ENCODE measurements at places on chromosomes 3 and 15. TPM values are rescaled to one million over a fixed set of nuclear protein-coding genes. Genes with fewer than 3 reads are reported as not detected.
A peak's percentile ranks its signal among the peaks of the same experiment; 100 is the strongest.

Gene SH2D7
- total RNA-seq, result not detected

Gene GOLGA6D
- not detected for total RNA-seq

Gene ARGFX
- total RNA-seq, result not detected

Gene CACNA1D
- 32.6 TPM for total RNA-seq

Gene IGDCC3
- 0.20 TPM for total RNA-seq

GRCh38 chr3:101172516-101172915 is 147.9 kb downstream of the IMPG2 start:
- DNase-seq, result no peak
- H3K4me1 ChIP-seq, result no peaks in the 10 kb centered on the region
- H3K4me3 ChIP-seq, result no peak overlapping the region
- no peaks in the 10 kb centered on the region for H3K36me3 ChIP-seq
- no peaks in the 10 kb centered on the region for H3K27me3 ChIP-seq

DNA sequence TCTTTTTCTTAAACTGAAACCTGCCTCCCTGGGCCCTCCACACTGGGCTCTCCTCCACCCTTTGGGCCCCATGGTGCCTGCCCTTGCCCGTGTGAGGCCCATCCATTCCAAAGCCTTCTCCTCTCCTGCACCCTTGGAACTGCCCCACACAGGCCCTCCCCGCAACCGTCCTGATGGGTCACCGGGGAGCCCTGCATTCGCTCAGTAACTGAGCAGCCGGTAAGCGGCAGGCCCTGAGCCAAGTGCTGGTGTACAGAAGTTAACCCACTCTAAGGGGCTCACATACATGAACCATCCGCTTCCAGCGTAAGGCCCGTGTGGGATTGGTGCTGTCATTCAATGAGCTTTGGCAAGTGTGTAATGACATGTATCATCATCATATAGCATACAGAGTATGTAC is 5.4 kb upstream of the LRRC15 start:
- no peaks in the 10 kb centered on the region for H3K27me3 ChIP-seq
- no peak overlapping the region for H3K27ac ChIP-seq
- H3K4me1 ChIP-seq, result no peaks in the 10 kb centered on the region
- no peaks in the 10 kb centered on the region for H3K36me3 ChIP-seq

- peaks cover 70% of the 10 kb centered on the region for H3K27me3 ChIP-seq
- no peaks in the 10 kb centered on the region for H3K36me3 ChIP-seq
- no peaks in the 10 kb centered on the region for H3K4me1 ChIP-seq
- H3K27ac ChIP-seq, result no peak overlapping the region
Measured at GRCh38 chr3:13547591-13548371, 1.1 kb upstream of the FBLN2 start.

GRCh38 chr3:187061748-187062147 is 77.5 kb downstream of the RPL39L start:
- H3K27ac ChIP-seq, result no peak overlapping the region
- no peaks in the 10 kb centered on the region for H3K27me3 ChIP-seq
- H3K4me3 ChIP-seq, result no peak overlapping the region
- no peak for DNase-seq
- no peaks in the 10 kb centered on the region for H3K36me3 ChIP-seq

DNA sequence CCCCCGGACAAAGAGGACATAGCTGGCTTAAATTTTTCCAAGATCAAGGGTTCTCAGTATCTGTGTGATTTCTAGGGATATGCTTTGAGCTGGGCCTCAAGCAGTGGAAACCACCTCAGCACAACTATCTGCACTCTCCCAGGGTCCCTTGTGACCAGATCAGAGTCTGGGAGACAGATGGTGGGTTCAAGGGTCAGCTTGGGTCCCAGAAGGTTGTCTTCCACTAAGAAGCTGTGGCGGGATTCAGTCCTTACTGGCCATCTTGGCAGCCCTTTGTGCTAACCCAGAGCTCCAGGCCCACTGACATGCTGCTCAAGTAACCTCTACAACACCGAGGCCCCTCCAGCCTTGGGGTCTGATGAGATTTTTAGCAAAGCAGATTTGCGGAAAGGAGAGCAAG is 2.7 kb downstream of the INSYN1 start:
- no peak overlapping the region for H3K27ac ChIP-seq
- H3K36me3 ChIP-seq, result no peaks in the 10 kb centered on the region
- H3K27me3 ChIP-seq, result peaks cover 15% of the 10 kb centered on the region
- H3K4me1 ChIP-seq, result no peaks in the 10 kb centered on the region

DNA sequence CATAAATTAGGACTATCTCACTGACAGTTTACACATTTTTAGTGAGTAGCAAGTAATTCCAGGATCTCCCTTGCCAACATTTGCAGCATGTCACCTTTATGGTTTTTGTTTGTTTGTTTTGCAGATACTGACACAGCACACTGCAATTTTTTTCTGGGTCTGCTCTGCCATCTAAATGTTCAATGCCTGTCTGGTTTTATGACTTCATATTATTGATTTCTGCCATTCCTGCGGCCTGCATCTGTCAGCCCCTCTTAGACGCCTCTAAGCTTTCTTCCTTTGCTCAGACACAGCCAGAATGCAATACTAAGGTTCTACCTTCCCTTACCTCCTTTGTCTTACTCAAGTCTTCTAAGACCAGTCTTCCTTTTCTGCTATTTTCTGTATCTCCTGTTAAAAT is 321.2 kb upstream of the AZI2 start:
- no peak overlapping the region for H3K27ac ChIP-seq
- DNase-seq, result no peak
- H3K36me3 ChIP-seq, result no peaks in the 10 kb centered on the region
- H3K4me3 ChIP-seq, result no peak overlapping the region

GRCh38 chr3:126365351-126366277 is 8.4 kb upstream of the KLF15 start:
- no peaks in the 10 kb centered on the region for H3K36me3 ChIP-seq
- peak; percentile 31 for DNase-seq
- H3K4me1 ChIP-seq, result no peaks in the 10 kb centered on the region
- no peak overlapping the region for H3K27ac ChIP-seq

- no peaks in the 10 kb centered on the region for H3K27me3 ChIP-seq
- DNase-seq, result peak; percentile 72
- no peak overlapping the region for H3K4me3 ChIP-seq
Measured at GRCh38 chr3:178382449-178383061, 153.7 kb upstream of the KCNMB2 start.

DNA sequence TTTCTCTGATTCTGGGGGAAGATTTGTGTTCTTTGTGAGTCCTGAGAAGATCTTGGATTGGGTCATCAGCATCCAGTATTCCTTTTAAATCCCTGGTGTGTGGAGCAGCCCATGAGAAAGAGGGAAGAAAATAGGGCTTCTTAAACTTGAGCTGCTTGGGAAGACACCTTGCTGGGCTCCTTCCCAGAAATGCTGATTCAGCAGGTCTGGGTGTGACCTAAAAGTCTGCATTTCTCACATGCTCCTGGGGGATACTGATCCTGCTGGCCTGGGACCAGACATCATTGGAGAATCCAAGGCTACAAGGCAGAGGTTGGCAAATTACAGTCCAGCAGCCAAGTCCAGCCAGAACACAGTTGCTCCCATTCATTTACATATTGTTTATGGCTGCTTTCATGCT is 54.1 kb upstream of the CMTM7 start:
- H3K4me1 ChIP-seq, result peaks cover 3% of the 10 kb centered on the region
- H3K27ac ChIP-seq, result no peak overlapping the region
- no peaks in the 10 kb centered on the region for H3K36me3 ChIP-seq
- no peak for DNase-seq
- H3K27me3 ChIP-seq, result no peaks in the 10 kb centered on the region
- no peak overlapping the region for H3K4me3 ChIP-seq

DNA sequence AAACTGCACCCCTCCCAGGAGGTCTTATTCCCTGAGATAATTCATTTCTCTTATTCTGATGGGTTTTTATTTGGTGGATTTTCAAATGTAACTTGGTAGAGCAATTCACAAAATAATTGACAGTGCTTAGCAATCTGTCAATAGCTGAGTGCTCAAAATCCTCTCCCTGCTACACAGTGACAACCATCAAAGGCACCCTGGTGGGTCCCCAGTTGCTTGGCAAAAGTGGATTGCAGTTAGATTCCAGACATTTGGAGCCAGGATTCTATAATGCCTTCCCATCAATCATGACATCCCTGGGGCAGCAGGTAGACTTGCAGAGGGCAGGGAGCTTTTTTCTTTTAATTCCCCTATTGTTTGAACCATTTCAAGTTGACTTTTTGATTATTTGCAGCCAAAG is 59.0 kb downstream of the FHIT start:
- DNase-seq, result no peak
- H3K36me3 ChIP-seq, result no peaks in the 10 kb centered on the region
- no peaks in the 10 kb centered on the region for H3K4me1 ChIP-seq
- H3K27ac ChIP-seq, result no peak overlapping the region

DNA sequence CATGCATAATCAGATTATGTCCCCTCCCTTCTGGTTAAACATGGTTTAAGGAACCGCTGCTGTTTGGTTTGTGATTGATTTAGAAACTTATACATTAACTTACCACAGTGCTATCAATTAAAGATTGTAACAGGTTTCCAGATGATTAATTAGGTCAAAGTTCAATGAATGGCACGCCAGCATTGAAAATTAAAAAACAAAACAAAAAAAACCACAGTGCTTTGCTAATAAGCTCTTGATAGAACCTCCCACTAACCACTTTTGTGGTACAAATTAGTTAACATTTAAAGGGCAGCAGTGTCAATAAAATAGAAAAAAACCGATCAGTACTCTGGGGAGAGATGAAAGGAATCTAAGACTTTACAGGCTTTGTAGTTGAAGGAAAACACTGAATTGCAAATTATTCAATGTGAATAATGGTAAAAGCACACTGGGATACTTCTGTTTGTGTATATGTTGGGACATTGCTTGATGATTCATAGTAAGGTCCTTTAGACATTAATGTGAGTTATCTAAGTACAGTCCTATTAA is 7.6 kb upstream of the C3orf38 start:
- no peaks in the 10 kb centered on the region for H3K4me1 ChIP-seq
- no peaks in the 10 kb centered on the region for H3K27me3 ChIP-seq
- DNase-seq, result no peak
- no peaks in the 10 kb centered on the region for H3K36me3 ChIP-seq
- H3K4me3 ChIP-seq, result no peak overlapping the region

DNA sequence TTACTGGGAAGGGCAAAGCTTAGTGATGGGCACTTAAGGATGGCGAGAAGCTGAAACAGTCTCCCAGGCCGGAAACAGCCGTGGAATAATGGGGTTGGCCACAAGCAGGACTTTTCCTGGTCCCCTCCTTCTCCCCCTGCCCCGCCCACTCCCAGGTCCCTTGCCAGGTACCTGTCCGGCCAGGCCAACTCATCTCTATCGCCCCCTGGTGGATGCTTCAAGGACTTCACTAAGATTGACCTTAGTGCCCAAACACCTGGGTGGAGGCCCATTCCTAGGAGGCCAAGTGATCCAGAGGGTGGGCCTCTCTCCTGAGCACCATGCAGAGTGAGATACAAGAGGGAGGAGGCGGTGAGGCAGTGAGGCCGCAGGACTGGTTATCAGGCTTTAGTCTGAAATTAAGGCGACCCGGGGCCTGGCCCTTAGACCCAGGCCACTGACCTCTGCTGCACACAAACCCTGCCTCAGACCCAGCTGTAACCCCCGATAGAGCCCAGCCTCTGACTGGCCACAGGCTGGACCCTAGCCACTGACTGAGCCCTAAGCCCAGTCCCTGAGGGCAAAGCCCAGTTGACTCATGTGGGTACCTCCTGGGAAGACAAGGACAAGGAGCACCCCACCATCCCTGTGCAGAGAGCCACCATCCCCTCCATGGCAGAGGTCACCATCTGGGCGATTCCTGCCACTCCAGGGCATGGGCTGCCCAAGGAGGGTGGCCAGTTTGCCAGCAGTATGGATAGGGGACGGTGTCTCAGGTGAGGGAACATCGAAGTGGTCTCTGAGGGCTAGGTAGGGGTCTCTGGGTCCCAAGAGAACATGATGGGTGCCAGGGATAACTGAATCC is 37.6 kb downstream of the VIPR1 start:
- peak; percentile 65 for DNase-seq
- no peaks in the 10 kb centered on the region for H3K36me3 ChIP-seq
- H3K27ac ChIP-seq, result no peak overlapping the region
- no peak overlapping the region for H3K4me3 ChIP-seq

DNA sequence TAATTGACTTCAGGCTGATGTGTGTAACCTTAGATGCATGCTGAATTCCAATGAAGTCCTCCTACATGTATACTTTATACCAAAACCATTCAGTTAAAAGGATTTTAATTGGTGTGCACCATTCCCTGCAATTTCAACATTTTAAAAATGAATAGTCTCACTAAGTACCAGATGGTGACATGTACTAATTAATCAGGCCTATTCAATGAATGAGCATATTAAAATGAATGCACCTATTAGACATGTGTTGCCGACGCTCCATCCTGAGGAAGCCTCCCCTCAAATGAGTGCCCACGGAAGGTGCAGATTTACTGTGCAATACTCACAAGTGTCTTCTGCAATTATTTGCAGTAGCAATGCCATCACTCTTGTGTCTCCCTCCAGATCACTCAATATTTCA is 124.7 kb upstream of the TSPAN3 start:
- no peak overlapping the region for H3K27ac ChIP-seq
- no peak for DNase-seq
- no peak overlapping the region for H3K4me3 ChIP-seq
- no peaks in the 10 kb centered on the region for H3K27me3 ChIP-seq

DNA sequence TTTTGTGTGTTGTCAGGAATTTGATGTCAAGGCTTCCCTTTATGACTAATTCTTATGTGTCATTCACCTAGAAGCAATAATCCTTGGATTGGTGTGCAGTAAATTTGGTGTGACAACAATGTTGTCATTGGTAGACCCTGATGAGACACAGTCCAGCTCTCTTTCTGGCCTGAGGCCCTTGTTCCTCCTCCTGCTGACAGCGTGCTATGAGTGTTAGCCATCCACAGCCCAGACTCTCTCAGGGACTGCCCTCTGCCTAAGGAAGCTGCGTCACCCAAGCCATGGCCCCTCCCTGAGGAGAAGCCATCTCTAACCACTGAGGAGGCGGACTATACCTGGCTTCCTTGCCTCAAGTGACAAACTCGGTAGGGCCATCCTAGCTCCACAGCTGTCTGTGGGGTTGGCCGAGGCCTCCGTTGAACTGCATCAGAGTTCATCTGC is 13.3 kb upstream of the TM4SF1 start:
- peaks cover 7% of the 10 kb centered on the region for H3K4me1 ChIP-seq
- H3K27ac ChIP-seq, result no peak overlapping the region
- no peaks in the 10 kb centered on the region for H3K27me3 ChIP-seq
- H3K36me3 ChIP-seq, result no peaks in the 10 kb centered on the region
- H3K4me3 ChIP-seq, result no peak overlapping the region
- DNase-seq, result no peak

- H3K36me3 ChIP-seq, result no peaks in the 10 kb centered on the region
- no peak for DNase-seq
- peaks cover 62% of the 10 kb centered on the region for H3K4me1 ChIP-seq
- peaks cover 100% of the 10 kb centered on the region for H3K27me3 ChIP-seq
- H3K4me3 ChIP-seq, result peak overlapping the region; percentile 59
Measured at GRCh38 chr3:128488636-128488990, 4.4 kb downstream of the GATA2 start.

GRCh38 chr15:19899021-19899824 is 642.4 kb downstream of the GOLGA6L6 start:
- H3K27me3 ChIP-seq, result no peaks in the 10 kb centered on the region
- H3K36me3 ChIP-seq, result no peaks in the 10 kb centered on the region
- DNase-seq, result no peak
- H3K4me3 ChIP-seq, result no peak overlapping the region

Data from left lung (tissue), 14 donors.